ENCODE measurements at places on chromosomes 3 and 15. TPM values are rescaled to one million over a fixed set of nuclear protein-coding genes. Genes with fewer than 3 reads are reported as not detected.

The WDR76 gene
- 19.6 TPM for total RNA-seq

DNA sequence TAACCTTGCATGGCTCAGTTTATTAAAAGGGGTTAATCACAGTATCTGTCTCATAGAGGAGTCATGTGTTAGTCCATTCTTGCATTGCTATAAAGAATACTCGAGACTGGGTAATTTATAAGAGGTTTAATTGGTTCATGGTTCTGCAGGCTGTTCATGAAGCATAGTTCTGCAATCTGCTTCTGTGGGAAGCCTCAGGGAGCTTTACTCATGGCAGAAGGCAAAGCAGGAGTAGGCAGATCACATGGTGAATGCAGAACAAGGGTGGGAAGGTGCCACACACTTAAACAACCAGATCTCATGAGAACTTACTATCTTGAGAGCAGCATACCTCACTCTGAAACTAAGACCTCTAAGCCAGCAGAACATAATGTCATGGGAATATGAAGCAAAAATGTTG is 42.2 kb upstream of the PTX3 start:
- DNase-seq = no peak

DNA sequence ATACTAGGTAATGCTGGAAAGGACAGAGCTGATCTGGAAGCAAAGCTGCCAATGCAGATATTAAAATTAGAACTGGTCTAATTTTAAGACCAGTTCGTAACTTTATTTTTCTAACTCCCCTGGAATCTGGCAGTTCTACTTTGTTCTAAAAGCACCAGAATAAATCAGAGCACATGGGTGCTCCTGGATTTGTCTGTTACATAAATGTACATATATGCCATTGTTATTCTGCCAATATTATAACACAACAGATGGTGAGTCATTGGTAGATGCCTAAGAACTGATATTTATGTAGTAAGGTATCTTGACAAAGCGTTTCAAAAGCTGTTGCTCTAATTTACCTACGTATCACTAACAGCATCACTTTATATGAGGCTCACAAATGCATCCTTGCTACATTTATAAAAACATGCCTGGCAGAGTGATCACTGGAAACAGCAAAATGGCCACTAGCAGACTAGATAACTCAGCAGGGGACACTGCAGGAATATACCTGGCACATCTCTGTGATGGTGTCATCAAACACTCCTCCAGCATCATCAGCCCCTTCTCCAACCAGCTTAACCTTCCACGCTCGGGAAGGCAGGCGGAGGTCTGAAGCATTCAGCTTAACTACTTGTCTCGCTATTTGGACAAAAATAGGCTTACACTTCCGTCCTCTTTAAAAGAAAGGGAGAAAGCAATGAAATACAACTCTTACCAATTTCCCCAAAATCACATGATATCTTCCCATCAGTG is 26.2 kb downstream of the FBXL22 start:
- DNase-seq = no peak

The ITIH1 gene
- total RNA-seq = not detected

The ERC2 gene
- total RNA-seq = 0.59 TPM

DNA sequence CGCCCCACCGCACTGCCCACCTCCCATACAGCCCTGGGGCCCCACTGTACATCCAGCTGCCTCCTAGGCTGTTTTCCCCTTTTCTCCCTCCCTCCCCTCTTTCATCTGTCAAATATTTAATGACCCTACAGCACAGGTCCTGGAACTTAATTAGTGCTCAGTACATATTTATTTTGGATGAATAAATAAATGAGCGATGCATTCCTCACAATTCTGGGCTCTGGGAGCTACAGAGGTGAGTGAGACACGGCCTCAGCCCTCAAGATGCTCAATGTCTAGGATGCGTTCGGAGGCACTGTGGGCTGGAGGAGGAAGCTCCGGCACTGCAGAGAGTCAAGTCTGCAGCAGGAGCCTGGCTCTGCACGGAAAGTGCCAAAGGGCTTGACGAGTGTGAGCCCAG is 175.0 kb downstream of the FAM43A start:
- no peak for DNase-seq

- DNase-seq = no peak
Observed at GRCh38 chr15:95605098-95605497, 725.4 kb upstream of the NR2F2 start.

GRCh38 chr3:72957297-72957696 is 39.3 kb upstream of the PPP4R2 start:
- no peak for DNase-seq

DNA sequence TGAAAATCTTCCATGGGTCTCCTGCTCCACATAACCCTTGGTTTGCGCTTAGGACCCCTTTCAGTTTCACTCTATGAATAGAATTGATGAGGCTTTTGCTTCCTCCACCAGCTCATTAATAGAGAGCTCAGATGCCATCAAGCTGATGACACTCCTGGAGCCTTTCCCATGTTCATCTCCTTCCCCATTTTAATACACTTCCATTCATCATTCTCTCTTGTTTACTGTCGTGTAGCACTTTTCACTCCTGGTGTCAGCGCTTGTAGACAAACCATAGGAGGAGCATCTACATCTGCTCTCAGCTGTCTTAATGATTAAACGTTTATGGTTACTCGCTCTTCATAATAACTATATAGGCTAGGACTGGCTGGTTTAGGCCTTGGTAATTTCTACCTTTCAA is 363.5 kb downstream of the EPHB1 start:
- DNase-seq = no peak

- no peak for DNase-seq
Observed at GRCh38 chr15:45187894-45188830, at the start of gene SHF. TSS of gene SHF (minus strand) at chr15:45187966. CDS start at chr15:45187951, 15 bp downstream.

GRCh38 chr15:39365873-39366272 is 215.0 kb upstream of the THBS1 start:
- DNase-seq = no peak

GRCh38 chr3:4292301-4292700 is 10.9 kb upstream of the SETMAR start:
- DNase-seq = no peak

The CCDC13 gene
- total RNA-seq = not detected

GRCh38 chr3:107574650-107575049 is 51.9 kb downstream of the BBX start:
- peak; percentile 32 for DNase-seq

DNA sequence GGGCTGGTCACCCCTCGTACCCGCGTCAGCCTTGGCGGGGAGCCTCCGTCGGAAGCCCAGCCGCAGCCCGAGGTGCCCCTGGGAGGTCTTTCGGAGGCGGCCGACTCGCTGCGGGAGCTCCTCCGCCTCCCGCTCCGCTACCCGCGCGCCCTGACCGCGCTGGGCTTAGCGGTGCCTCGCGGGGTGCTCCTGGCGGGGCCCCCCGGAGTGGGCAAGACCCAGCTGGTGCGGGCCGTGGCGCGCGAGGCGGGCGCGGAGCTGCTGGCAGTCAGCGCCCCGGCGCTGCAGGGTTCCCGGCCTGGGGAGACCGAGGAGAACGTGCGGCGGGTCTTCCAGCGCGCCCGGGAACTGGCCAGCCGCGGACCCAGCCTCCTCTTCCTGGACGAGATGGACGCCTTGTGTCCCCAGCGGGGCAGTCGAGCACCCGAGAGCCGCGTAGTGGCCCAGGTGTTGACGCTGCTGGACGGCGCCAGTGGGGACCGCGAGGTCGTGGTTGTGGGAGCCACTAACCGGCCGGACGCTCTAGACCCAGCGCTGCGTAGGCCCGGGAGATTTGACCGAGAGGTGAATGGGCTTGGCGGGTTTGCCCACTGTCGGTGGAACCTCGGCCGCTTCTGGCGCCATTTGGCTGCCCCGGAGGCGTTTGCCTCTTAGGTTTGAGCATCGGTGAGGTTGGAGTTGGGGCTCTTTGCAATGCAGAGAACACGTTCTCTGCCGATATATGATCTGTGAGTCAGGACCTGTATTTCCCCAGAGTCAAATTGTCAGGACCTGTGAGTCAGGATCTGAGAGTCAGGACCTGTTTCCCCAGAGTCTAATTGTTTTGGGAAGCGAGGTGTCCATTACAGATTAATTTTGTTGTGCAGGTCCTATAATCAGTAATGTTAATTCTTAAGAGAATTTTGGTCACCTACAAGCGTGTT is 24.9 kb upstream of the GATM start:
- peak; percentile 39 for DNase-seq

- no peak for DNase-seq
Observed at GRCh38 chr3:128301186-128302023, 148.1 kb downstream of the EEFSEC start.

GRCh38 chr15:93358166-93359059 is 269.4 kb upstream of the RGMA start:
- DNase-seq = no peak

- no peak for DNase-seq
Observed at GRCh38 chr3:126431103-126431534, 36.4 kb downstream of the CFAP100 start.

The CILP gene
- 1.1 TPM for total RNA-seq

- no peak for DNase-seq
Observed at GRCh38 chr15:69012761-69013364, 1.6 kb upstream of the NOX5 start.

DNA sequence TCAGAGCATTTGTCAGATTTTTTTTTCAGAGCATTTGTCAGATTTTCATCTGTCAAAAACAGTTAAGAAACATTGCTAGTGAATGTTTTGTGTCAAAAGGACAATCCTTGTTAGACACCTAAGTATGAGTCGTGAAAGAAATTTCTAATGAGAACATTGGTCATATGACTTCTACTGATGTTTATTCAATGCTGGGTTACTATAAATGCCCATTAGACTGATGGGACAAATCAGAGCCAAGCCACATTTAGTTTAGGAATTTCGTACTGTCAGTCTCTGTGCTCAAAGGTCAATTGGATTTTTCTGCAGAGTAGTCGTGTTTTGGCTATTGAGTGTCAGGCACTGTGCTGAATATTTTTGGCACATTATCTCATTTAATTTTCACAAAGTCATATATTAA is 31.6 kb downstream of the TSC22D2 start:
- peak; percentile 50 for DNase-seq

DNA sequence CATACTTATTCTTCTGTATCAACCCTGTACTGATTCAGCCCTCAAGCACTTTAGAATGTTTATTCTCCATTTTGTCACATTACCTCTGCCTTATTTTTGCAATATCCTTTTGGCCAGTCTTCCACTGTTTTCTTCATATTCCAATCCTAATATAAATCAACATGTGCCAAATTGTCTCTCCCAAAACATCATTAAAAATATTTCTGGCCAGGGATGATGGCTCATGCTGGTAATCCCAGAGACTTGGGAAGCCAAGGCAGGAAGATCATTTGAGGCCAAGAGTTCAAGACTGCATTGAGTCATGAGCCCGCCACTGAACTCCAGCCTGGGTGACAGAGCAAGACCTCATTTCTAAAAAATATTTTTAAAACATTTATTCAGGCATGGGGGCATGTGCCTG is 641.4 kb upstream of the CBLB start:
- DNase-seq = no peak

GRCh38 chr3:36957862-36958686 is 13.2 kb upstream of the TRANK1 start:
- DNase-seq = peak; percentile 56

DNA sequence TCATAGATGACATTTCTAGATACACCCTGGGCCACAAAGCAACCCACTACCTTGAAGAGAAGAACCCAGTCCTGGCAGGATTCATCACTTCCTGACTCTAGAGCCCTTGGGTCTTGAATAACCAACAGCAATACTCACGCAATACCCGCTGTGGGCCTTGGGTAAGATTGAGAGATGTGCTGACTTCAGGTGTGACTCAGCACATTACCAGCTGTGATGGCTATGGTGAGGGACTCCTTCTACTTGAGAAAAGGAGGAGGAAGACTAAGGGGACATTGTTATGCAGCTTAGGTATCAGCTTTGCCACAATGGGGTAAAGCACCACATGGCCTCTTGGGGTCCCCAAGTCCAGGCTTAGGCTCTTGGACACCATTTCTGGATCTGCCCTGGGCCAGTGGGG is 14.9 kb downstream of the C3orf33 start:
- DNase-seq = peak; percentile 73

GRCh38 chr3:55658270-55658669 is 171.2 kb upstream of the WNT5A start:
- DNase-seq = no peak

The RPP25 gene
- 0.58 TPM for total RNA-seq

GRCh38 chr3:39260957-39261356 is 18.9 kb downstream of the CX3CR1 start:
- DNase-seq = peak; percentile 83

- peak; percentile 63 for DNase-seq
Observed at GRCh38 chr3:117885011-117885441, 1149.6 kb downstream of the IGSF11 start.

The AVEN gene
- total RNA-seq = 18.4 TPM

DNA sequence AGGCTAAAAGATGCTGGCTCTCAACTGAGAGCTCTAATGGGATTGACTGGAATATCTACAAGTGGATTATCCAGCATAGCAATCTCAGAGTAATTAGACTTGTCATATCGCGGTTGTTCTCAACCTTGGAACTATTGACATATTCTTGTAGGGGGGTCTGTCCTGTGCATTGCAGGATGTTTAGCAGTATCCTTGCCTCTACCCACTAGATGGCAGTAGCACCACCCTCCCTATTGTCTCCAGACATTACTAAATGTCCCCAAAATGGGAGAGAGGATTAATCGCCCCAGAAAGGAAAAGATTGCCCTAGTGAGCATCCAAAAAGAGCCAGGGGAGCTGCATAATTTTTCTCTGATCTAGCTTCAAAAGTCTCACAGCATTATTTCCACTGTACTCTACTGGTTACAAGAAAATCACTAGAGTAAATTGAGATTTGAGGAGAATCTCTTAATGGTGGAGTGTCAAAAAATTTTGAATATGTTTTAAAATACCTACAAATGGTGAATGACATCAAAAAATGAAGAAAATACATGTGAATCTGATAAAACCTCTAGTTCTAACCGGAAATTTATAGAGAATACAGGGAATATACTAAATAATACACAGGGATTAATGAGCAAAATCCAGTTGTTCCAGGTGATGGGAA is 388.2 kb upstream of the AGTR1 start:
- peak; percentile 64 for DNase-seq

GRCh38 chr3:158792709-158793108 is 9.1 kb upstream of the MFSD1 start:
- peak; percentile 77 for DNase-seq

The CERS3 gene
- not detected for total RNA-seq

GRCh38 chr3:48219543-48219942 is 3.8 kb upstream of the CAMP start:
- no peak for DNase-seq

The PRKAR2A gene
- total RNA-seq = 42.6 TPM

- DNase-seq = no peak
Observed at GRCh38 chr3:191434024-191434423, 26.9 kb upstream of the PYDC2 start.

- DNase-seq = no peak
Observed at GRCh38 chr3:177598097-177598833, 401.0 kb upstream of the TBL1XR1 start.

Measured in HT1080 (cell line).